ENCODE measurements at places on chromosomes 3 and 15.

DNA sequence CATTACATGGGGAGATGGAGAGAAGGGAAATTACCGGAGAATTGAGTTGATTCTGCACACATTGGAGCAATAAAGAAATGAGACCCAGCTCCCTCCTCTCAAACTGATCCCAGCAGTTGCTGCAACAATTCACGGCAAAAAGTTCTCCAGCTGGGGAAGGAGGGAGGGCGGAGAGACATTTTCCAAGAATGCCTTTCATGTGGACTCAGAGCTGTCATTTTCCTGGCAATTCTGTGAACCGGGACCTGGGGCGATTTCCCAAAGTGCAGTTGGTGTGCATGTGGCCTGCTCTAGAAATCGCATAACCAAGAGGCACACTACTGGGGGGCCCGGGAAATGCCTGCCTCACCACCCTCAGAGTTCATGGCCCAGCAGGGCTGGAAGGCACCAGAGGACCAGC lies 48.7 kb upstream of the IREB2 start:
- DNase-seq = no peak

DNA sequence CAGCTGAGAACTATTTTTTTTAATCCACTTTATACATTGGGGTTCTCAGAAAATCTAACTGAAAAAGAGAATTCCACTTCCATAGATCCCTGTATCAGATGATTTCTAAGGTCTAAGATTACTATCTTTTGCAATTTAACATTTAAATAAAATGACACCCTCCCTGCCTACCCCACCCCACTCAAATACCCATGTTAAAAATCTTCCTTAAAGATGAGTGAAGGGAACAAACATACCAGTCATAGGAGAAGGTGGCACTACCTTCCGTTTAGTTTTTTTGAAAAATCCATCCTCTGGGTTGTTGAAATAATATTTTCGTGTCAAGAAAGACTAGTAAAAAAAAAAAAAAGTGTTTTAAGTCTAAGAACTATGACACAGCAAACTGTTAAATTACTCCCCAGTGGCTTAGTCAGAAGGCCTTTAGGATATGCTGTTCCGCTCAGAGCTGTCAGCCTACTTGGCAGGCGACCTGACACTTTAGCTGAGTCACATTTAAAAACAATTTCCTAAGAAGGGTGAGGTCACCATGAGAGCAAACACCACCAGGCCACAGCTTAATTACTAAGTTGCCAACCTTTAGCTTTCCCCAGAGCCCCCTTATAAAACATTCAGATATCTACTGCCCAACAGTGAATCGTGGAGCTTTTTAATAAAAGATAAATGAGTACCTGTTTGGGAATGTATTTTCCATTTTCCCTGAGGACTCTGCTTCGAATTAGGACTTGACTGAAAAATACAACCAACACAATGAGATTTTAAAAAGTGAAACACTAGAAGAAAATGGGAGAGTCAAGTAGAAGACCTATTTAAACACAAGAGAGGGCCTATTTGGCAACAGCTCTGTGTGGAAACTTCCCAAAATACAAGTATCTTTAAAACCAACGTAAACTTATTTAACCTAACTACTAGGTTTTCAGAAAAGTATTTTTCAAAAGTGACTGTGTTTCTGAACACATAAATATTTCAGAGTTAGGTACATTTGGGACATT lies 9.6 kb downstream of the EMC3 start:
- DNase-seq = no peak

DNA sequence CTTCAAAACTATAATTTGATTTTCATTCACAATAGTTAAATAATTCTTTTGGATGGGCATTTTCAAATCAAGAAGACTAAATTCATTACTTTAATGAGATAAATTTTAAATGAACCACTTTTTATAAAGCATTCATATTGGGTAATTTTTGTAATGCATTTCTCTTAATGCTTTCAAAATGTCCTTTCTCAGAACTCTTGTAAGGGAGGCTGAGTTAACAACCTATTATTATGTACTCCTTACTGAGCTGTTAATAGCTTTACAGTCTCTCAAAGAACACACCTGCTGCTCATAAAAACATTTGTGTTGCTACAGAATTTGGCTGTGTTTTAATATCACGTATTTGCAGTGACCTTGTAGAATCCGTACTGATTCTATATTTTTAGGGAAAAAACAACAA lies 334.0 kb upstream of the ARL6 start:
- no peak for DNase-seq

- no peak for DNase-seq
These were observed 80.1 kb upstream of the DGKG start for GRCh38 chr3:186442162-186442561.

DNA sequence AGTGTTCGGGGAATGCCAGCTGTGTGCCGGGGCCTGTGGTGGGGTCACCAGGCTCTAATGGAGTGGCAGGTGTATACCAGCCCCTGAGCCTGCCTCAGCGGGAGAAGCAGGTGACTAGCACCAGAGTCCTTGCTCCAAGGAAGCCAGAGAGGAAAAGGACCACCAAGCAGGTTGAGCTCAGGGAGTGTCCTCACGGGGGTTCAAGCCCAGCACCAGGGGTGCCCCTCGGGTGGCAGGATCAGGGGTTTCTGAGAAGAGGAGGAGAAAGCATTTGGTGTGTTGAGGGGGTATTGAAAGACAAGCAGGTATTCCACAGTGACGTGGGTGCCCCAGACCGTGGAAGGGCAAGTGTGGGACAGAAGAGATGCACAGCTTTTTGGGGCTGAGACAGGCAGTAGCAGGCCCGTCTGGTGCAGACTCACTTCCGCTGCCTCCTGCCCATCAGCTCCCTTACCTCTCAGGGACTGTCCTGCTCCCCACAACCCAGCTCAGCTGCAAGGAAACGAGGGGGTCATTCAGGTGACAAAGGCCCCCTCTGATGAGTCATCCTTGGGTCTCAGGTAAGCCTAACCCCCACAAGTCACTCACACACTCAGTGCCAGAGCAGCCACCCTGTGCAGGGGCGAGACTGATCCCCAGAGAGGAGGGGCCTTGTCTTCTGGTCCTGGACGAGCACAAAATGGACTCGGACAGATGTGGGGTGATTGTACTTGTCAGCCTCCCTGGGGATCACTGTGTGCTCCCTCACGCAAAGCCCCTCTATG lies 21.4 kb upstream of the POC1A start:
- no peak for DNase-seq

All from CD4-positive, alpha-beta T cell treated with Interleukin-2 at 100 ng/mL for 4 hours (primary cell).